ENCODE measurements at places on chromosomes 5 and 9. TPM values are rescaled to one million over a fixed set of nuclear protein-coding genes. Genes with fewer than 3 reads are reported as not detected.

GRCh38 chr5:150584556-150585335 lies 55.7 kb upstream of the SYNPO start:
- DNase-seq = no peak

DNA sequence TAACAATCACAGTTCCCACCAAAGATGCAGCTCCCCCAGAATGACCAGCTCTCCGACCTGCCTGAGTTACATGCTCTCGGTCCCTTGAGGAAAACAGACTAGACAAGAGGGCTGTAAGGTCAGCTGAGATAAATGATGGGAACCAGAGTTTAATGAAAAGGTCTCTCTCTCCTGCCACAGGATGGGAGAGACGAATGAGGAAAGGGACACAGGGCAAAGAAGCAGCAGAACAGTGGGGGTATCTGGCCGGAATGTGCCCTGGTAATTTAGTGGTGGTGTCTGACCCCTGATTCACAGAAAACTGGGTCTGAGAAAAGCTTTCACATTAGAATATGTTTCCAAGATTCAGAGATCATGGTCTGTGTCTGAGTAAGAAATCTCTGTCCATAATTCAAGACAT lies 118.5 kb downstream of the BRINP1 start:
- no peak for DNase-seq

DNA sequence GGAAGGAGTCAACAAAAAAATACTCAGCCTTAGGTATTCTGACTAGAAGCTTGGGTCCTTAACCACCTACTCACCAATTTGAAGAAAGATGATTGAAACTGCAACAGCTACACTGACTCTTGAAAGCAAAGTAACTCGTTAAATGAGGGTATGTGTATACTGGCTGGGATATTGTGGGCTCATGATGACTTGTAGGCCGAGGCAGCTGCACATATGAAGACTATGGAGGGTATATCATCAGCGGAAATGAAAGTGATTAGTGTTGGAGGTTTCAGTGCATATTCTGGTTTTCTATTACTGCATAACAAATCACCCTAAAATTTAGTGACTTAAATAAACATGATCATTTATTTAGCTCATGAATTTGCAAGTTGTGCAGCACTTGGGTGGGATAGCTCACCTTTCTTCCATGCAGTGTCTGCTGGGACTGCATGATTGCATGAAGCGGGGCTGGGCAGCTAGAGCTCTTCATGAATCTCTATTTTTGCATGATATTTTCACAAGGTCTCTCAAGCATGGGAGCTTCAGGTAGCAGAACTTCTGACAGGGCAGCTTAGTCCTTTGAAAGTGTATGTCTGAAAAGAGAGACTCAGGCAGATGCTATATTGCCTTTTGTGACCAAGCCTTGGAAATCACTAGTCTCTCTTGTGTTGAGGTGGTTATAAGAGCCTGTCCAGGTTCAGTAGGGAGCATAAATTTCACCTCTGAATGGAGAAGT lies 96.1 kb upstream of the CDKN2B start:
- no peak for DNase-seq

The AGXT2 gene
- not detected for total RNA-seq

The PPIP5K2 gene
- 23.0 TPM for total RNA-seq

The PLPP7 gene
- not detected for total RNA-seq

All from lower leg skin (tissue), 4 donors.